ENCODE measurements at places on chromosomes 3 and 15.

GRCh38 chr3:172591876-172592771, 68.9 kb upstream of the TNFSF10 start:
- no peak for DNase-seq

GRCh38 chr3:160226026-160226907, 1.0 kb downstream of the C3orf80 start:
- DNase-seq: no peak

- DNase-seq: no peak
These were observed 30.4 kb downstream of the ATG3 start for GRCh38 chr3:112531358-112531781.

- no peak for DNase-seq
These were observed 70.0 kb upstream of the SKOR1 start for GRCh38 chr15:67755264-67755663.

DNA sequence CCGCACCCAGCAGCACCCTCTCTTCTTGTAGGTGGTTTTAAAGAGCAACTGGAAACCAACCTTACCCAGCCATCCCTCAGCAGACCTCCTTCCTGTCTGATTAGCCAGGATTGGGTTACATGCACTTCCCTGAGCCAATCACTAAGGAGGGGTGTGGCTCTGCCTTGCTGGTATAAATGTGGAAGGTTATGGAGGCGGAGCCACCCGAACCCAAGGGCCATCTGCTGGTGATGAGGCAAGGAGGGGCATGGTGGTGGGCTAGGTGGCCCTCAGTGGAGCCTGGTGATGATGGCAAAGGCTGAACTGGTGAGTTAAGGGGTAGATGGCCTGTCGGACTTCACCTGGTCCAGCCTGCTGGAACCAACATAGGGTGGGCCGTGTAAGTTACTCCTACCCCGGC, 39.8 kb downstream of the CCDC33 start:
- DNase-seq: no peak

DNA sequence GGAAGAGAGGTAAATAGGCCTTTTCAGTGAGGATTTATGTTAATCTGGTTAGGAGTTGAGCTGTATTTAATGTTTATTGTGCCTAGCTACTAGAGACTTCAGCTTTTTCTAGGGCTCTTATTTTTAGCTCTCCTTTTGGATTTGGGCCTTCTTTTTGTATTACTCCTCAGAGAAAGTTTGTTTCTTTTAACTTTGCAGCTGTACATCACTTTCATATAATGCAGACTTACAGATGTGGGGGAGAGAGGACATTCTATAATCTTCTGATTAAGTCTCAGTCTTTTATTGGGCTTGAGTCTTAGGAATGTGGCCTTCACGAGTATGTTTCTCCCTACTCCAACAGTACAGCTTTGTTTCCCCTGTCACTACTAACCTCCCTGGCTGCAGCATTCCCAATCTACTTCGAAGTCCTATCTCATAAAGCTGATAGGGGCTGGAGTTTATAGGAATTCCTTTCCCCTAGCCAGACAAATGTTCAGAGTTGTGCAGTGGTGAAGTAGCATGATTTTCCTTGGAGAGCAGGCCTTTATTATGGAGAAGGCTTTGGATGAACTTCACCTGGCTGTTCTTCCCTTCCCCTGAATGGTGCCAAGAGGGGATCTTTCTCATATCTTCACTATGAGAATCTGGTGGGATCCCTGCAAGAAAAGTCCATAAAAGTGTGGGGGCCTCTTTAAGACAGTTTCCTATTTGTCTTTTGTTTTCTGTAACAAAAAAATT, 82.2 kb upstream of the CBLB start:
- no peak for DNase-seq

All from NCI-H1930 (cell line).